ENCODE measurements at places on chromosomes 3 and 15.

GRCh38 chr3:157067114-157067513 lies 92.8 kb downstream of the CCNL1 start:
- DNase-seq: no peak

- DNase-seq: peak; percentile 52
These were observed 1.5 kb downstream of the CYP1A1 start for GRCh38 chr15:74723754-74724334.

DNA sequence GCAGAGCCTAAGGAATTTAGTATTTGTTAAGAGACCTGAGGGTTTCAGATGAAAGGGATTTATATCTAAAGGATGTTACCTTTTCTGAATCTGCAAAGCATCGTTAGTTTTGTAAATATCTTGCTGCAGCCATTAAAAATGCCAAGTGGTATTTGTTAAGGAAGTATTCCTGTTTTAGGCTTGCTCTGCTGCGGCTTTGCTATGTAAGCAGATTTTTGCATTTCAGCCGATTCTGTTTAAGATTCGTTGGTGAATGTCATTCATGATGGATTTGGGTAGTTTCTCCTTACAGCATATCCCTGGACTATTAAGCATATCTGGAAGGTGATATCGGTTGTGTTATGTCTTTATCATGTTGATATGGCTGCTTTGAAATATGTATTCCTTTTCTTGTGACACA lies 1.0 kb downstream of the USP8 start:
- DNase-seq: no peak

DNA sequence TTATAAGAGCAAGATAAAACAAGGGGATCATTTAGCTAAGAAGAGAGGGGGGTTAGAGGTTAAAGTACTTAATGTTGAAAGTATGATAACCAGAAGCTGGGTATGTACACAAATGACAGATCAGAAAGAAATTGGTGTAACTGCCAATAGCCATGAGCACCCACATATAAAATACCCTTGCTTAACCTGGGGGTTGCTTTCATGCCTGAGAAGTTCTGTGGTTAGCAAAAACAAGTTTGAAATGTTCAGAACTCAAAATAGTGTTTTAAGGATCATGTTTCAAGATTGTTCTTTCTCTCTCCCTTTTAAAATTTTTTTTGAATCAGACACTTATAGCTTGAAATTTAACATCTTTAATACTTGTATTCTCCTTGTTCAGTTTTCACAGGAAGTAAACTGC lies 321.4 kb upstream of the GBE1 start:
- DNase-seq: no peak

DNA sequence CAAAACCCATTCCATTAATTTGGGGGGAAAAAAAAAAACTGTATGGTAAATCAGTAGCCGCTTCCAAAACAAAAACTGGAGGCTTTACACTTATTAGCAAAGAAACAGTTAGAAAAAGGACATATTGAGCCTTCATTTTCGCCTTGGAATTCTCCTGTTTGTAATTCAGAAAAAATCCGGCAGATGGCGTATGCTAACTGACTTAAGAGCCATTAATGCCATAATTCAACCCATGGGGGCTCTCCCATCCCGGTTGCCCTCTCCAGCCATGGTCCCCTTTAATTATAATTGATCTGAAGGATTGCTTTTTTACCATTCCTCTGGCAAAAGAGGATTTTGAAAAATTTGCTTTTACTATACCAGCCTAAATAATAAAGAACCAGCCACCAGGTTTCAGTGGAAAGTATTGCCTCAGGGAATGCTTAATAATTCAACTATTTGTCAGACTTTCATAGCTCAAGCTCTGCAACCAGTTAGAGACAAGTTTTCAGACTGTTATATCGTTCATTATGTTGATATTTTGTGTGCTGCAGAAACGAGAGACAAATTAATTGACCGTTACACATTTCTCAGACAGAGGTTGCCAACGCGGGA lies 9.4 kb upstream of the RPL24 start:
- DNase-seq: no peak

DNA sequence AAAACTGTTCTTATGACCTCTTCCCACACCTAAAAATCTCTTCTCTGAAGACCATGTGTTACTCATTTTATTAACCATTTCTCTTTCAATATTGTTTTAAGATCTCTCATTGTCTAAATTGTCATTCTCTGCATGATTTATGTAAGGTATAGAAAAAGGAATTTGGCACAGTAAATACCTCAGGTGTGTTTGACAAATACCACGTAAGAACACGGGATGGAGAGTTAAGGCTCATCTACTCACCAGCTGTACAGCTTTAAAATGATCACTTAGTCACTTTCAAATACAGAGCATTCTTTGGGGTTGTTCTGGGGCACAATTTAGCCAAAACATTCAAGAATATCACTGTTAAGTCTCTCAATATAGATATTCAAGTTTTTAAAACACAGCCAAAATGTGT lies 627.1 kb downstream of the MCTP2 start:
- no peak for DNase-seq

DNA sequence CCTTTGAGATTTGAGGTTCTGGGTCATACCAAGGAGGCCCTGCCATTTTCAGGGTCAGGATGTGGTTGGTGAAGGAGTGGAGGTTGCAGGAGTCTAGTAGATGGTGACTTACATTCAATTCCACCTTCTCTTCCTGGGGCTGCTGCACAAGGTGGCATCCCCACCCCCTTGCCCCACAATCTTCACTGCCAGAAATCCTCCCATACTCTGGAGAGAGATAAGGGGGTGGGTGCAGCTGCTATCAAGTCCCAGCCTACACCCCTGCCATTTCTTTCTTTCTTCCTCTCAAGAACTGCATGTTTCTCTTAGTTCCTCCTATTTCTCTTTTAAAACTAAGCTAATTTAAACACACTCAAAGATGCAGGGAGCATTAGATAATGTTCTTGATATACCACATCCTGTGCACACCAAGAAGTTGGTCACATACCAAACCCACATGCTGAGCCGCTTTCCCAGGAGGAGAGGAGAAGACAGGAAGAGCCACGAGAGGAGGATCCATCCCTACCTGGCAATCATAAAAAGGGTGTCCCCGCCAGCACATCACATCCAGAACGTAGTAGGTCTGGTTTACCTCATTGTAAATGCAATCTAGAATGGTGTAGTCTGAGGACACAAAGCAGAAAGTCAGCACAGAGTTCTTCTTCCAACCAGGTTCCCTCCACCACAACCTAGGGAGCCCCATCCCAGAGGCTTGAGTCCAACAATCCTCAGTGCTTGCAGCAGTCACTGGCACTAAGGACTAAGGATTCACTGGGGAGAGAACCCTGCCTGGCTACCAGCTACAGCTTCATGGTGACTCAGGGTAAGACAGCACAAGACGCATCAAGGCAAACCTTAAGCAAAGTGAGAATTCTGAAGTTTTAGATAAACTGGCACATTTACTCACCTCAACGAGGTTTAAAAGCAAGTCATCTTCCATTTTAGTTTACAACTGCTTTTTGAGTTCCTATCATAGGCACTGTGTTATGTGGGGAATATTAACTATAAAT lies 18.5 kb downstream of the SNUPN start:
- DNase-seq: no peak

DNA sequence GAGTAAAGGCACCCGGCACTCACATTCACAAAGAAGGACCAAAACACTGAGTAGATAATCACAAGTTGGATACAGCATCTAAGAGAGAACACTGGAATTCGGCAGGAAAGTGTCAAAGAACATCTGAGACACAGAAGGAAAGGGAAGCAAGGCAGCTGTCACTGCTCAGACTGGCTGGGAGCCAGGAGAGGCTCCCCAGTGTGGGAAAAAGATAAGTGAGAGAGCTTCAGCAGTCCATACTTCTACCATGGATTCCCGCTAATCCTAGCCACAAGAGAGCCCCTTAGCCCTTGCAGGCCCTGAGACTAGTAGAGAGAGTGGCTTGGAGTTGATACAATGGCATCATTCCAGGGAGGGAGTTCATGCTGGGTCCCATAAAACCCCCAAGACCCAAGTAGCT lies 36.7 kb upstream of the CP start:
- DNase-seq: no peak

- peak; percentile 18 for DNase-seq
These were observed 45.1 kb downstream of the EFCAB12 start for GRCh38 chr3:129383292-129383860.

DNA sequence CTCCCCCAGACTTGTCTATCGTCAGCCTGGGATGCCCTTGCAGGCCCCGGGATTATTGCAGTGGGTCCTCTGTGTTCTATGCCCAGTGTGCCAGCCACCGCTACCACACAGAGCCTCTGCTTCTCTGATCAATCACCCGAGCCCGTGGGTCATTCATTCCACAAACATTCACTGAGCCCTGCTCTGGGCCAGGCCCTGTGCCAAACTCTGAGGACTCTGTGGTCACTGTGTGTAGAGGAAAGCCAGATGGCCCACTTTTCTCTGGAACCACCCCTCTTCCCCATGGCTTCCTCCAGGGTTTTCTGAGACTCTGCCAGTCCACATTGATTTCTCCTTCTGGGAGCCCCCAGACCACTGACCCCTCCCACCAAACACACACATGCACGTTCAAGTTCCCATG lies 55.5 kb downstream of the BSN start:
- DNase-seq: no peak

GRCh38 chr3:129535075-129535474 lies 6.6 kb downstream of the RHO start:
- DNase-seq: no peak

DNA sequence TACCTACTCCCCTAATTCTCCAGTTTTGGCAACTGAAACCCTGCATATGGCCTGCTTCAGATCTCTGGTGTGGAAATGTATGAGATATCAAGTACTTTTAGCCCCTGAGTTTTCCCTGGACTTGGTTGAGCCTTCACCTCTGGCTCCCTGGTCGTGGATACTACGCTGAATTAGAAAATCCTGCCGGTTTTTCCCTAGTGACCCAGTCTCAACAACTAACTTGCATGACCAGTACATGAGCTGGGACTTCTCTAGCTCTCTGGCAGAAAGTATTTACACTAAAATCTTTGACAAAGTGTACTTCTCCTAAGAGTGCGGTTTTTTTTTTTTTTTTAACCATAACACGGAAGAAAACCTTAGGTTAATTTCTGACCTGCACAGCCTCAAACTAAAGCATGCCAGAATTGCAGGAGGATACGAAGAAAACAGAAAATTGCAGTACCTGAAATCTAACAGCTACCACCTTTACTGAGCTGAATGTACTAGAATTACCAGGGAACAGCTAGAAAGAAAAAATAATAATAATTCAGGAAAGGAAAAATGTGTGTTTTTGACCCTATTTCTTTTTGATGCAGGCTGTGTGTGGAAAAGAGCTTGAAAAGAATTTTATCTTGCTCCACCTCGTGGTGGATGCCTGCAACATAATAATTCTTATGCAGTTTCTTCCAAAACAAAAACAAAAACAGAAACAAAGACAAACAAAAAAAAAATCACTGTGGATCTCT lies 165.6 kb downstream of the GMNC start:
- DNase-seq: no peak

DNA sequence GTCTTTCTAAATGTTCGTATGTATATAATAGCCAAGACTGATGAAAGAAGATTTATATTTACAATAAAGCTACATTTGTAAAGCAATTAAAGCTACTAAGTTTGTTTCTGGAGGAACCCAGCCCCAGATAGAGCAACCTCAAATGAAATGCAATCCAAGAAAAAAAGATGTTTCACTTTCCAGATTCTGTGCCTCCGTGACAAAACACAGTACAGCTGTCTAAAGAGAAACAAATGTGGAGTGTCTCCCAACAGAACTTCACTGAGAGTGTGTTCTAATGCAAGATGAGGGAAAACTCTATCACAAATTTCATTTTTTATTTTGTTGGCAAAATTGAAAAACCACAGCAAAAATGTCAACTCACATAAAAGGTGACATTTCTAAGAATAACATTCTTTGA lies 317.0 kb downstream of the OCA2 start:
- no peak for DNase-seq

DNA sequence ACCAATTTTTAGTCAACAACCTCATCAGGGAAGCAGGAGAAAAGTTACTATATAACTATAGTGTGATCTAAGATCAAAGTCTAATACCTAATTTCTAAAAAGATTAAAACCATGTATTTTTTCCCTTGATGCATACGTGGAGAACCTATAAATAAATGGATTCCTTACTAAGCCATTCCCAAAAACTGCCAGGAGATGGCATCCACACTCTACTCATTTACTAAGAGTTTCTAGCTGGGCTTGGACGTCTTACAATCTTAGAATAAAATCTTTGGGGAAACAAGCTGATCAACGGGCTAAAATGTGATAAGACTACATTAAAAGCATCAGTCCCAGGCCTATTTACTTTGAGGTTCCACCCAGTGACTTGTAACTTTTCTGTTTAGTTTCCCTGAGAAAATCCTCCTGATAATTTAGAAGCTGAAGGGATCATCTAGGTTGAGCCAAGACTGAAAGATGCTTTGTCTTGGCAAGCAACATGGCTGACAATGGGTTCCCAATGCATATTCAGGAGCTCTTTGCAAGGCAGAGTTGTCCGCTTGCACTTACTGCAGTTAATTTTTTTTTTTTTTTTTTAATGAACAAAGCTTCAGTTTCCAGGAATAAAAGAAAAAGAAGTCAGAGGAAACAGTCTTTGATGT lies 85.5 kb upstream of the FGF12 start:
- DNase-seq: peak; percentile 61

- no peak for DNase-seq
These were observed 3.8 kb downstream of the CHAC1 start for GRCh38 chr15:40957041-40957555.

GRCh38 chr15:62783303-62783957 lies 259.1 kb upstream of the TPM1 start:
- no peak for DNase-seq

DNA sequence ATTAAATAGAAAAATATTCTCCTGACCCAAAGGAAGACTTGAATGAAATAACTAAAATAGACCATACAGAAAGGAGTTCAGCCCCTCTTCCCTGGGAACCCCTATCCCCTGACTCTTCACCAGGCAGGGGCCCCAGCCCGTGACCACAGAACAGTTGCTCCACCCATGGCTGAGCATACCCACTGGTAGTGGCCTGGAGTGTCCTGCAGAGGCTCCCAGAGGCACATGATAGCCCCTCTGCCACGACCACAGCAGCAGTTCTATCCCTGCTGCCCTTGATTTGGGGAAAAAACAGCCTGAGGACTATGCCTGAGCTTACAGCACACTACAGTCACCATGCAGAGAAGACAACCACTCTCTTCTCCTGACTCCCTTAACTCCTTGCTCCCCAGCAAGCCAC lies 31.8 kb downstream of the TTC14 start:
- DNase-seq: no peak

DNA sequence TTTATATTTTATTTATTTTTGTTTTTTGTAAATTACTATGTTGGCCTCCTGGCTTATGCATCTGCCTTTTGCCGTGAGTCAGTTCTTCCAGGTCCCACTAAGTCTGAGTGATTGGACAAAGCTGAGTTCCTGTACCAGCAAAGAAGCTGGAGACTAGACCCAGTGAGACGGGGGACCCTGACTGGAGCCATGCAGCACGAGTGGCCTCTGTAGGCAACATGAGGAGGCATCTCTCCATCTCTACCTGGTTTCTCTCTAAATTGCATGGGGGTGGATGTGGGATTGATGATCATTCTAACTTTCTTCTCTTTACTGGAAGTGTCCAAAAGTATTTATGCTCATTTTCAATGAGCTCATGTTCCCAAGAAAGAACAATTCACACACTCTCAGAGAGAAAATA lies 155.3 kb upstream of the MRPL3 start:
- no peak for DNase-seq
